ENCODE measurements at places on chromosomes 2 and 18.

GRCh38 chr2:8628179-8628865 lies 53.5 kb upstream of the ID2 start:
- DNase-seq = no peak

DNA sequence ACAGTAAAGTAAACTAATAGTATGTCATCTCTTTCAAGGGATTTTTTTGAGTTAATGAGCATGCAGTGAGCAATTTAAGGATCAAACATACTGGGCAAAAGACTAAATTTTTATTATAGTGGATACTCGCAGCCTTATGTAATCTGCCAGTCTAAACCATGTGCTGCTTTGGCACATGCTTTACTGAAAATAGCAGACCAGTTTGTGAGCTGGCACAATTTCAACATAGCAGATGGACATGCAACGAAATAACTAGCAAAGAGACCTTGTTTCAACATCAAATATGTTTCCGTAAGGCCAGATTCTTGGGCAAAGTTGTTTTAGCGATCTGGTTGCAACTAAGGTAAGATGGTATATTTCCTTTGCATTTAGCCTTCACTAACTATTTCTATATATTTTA lies 807.3 kb downstream of the NR4A2 start:
- DNase-seq = peak; percentile 3

- DNase-seq = peak; percentile 75
Observed at GRCh38 chr18:31555971-31556747, 35.5 kb upstream of the TTR start.

- no peak for DNase-seq
Observed at GRCh38 chr2:18106841-18107240, 228.4 kb downstream of the KCNS3 start.

DNA sequence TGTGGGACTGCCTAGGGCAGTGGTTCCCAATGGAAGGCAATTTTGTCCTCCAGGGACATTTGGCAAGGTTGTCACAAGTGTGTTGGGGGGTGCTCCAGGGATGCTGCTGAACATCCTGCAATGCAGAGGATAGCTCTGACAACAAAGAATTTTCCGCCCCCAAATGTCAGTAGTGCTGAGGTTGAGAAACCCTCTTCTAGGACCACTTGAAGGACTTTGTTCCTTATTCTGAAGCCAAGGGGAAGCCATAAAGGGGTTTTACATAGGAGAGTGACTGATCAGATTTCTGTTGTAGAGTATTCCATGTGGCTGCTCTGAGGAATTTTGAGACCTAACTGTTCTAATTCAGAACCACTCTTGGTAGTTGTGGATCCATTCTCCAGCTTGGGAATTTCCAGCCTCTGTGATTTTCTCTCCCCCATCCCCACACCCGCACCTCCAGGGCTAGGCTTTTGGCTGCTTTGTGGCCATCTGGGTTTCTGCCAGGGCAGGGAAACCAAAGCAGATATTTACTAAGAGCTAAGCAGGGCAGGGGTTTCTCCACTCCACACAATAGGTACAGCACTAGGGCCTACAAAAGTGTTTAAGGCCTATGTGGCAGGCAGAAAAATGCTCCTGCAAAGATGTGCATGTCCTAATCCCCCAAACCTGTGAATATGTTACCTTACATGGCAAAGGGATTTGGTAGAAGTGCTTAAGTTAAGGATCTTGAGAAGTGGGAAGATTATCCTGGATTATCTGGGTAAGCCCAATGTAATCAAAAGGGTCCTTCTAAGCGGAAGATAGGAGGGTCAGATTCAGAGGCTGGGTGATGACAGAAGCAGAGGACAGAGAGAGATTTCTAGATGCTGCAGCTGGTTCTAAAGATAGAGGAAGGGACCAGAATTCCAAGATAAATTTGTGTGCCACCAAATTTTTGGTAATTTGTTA lies 135.4 kb downstream of the TMEM17 start:
- DNase-seq = no peak

- DNase-seq = no peak
Observed at GRCh38 chr2:50564766-50565165, 467.2 kb downstream of the NRXN1 start.

DNA sequence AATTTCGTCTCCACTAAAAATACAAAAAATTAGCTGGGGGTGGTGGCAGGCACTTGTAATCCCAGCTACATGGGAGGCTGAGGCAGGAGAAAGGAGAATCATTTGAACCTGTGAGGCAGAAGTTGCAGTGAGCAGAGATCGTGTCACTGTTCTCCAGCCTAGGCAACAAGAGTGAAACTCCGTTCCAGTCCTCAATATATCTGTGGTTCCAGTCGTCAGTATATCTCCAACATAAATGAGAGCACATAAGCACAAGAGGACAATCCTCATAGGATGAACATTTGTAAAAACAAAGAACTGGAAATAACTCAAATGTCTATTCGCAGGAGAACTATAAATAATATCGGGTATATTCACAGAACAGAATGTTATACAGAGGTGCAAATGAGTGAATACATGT lies 13.1 kb upstream of the PLEK start:
- no peak for DNase-seq

DNA sequence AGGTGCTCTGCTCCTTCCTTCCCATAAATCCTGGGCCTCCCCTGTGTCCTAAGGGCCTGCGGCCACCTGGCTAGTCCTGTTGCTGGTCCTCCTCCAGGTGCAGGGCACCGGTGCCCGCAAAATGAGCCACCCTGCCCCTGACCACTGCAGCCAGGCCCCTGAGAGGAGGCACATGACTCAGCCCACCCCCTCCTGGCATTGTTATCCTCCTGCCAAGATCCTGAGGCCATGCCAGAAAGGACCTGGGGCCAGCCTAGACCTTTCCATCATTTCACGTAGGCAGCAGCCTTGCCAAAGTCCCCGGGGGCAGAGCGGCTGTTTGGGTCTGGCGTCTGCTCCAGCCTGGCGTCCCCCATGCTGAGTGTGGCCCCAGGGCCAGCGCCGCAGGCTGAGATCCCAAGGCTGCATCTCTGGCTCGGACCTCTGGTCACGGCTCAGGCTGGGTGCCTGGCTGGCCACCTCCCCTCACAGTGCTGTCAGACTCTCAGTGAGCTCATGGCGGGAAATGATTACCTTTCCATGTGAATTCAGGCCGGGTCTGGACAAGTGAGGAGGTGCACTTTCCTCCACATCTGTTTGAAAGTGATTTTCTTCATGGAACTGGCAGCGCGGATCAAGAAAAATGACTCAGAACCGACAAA lies 81.0 kb downstream of the NDUFA10 start:
- DNase-seq = no peak

Measured in epithelial cell of esophagus (primary cell).